ENCODE measurements at places on chromosomes 4 and X.

DNA sequence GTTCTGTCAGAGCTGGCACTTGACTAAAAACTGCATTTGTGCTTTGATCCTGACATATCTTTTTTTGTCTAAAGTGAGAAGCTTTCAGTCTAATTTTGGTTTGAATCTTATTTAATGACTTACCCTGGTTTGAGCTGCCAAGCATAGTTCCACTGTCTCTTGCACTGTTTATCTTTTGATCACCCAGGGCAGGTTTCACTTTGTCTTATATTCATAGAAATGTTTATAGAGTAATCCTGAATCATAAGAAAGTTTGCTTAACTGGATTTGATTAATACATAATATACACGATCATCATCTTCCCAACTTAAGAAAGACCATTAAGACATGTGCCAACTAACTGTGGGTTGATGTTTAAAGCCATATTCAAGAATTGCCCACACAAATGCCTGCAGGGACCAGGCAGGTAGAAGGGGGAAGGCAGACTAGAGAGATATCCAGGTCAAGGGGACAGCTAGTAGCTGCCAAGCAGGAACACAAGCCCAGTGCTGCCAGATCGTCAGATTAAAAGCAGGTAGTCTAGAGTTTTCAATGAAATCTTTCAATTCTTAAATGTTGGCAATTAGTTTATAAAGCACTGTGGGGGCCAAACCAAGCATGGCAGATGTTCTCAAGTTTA is 1.9 kb downstream of the GK start:
- DNase-seq: no peak

- DNase-seq: no peak
Observed at GRCh38 chr4:47530801-47531200, 45.7 kb downstream of the ATP10D start.

- peak; percentile 41 for DNase-seq
Observed at GRCh38 chr4:52037689-52038102, 403 bp downstream of the SGCB start.

GRCh38 chrX:68876731-68877130 is 47.9 kb downstream of the EFNB1 start:
- no peak for DNase-seq

DNA sequence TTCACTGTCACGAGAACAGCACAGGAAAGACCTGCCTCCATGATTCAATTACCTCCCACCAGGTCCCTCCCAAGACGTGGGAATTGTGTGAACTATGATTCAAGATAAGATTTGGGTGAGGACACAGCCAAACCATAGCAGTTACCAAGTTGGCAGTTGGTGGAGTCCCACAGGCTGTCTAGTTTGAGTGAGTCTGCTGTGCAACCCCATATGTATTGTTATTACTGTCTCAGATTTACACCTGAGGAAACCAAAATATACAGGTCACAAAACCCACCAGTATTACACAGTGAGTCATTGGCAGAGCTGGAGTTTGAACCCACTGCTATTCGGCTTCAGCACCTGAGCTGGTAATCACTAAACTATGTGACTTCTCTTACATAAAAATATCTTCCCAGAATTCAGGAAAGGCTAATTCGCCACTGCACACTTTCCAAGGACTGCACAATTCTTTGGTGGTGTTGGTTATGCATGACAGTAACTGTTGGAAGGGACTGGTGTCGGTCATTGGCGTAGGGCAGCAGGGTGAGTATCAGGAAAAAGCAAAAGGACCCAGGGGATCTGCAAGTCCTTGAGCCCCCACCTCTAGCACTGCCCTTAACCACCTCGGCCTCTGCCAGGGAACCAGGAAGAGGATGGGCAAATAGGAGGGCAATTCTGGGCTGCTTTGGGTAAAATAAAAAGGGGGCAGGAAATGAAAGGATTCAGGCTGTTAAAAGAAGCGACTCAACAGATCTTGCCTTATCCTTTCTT is 110.1 kb downstream of the USP46 start:
- DNase-seq: no peak

DNA sequence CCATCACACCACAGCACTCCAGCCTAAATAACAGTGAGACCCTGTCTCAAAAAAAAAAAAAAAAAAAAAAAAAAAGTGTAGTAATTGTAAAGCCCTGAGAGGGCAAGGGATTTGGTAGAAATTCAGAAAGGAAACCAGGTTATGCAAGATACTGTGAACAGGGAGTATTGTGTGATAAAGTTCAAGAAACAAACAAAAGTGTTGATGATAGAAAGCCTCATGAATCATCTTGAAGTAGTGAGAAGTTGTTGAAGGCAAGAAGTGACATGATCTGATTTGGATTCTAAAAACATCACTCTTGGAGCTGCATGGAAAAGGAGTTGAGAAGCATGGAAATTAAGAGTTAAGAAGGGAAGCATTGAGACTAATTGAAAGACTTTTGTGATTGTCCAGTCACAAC is 102.2 kb downstream of the RAP1GDS1 start:
- DNase-seq: no peak

- DNase-seq: no peak
Observed at GRCh38 chr4:136183513-136183912, 1348.8 kb downstream of the PCDH18 start.

- no peak for DNase-seq
Observed at GRCh38 chr4:168336837-168337549, 18.4 kb upstream of the DDX60 start.

- peak; percentile 43 for DNase-seq
Observed at GRCh38 chr4:5707778-5708448, 446 bp downstream of the EVC2 start.

All from progenitor cell of endocrine pancreas (in vitro differentiated cells).